Thyroid gland (tissue), 4 donors: ENCODE measurements at places on chromosomes 4 and X.

- DNase-seq = peak; percentile 77
These were observed 622 bp downstream of the TAFAZZIN start for GRCh38 chrX:154411981-154412340.

DNA sequence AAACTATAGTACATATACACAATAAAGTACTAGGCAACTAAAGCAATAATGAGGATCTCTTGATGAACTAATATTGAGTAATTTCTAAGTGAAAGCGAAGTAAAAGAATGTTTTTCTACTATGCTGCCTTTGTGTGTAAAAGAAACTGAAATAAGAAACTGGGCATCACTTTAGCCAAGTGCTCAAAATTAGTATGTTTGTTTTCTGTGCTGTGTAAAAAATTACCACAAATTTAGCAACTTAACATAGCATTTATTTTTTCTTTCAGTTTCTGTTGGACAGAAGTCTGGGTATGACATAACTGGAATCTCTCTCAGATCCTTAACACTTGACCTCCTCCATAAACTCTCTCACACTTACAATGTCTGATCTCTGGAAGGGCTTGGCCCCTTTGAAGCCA, 687.1 kb upstream of the MAGEB2 start:
- no peak for DNase-seq

DNA sequence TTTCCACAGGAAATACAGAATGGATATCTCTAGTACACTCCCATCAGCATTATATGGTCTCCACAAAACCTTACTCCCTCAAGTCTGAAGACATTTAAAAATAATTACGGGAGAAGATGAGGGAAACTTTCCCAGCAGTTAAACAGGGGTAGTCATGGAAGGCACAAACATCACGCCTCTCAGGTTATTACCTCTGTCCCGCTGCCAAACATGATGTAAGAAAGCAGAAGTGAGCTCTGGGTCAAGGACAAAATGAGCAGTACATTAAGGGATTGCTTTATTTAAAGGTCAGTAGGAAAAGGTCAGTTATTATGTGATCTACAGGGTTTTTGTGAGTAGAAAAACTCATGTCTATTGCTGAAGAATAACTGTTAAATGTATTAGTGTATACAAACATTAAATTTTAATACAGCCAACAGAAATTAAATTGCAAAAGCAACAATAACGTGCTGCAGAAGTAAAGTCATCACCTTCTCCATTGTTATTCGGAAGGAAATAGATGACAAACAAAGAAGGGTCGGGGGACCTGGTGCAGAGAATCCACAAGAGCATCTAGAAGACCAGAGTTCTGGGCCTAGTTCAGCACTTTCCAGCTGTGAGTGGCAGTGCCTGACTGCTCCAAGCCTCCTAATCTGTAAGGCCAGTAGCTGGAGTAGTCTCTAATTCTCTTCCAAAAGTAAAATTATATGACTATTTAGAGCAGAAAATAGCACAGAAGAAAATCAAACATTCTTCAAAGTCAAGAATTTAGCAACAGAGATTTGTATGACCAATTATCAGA, 171.2 kb downstream of the PPP3CA start:
- DNase-seq = no peak

DNA sequence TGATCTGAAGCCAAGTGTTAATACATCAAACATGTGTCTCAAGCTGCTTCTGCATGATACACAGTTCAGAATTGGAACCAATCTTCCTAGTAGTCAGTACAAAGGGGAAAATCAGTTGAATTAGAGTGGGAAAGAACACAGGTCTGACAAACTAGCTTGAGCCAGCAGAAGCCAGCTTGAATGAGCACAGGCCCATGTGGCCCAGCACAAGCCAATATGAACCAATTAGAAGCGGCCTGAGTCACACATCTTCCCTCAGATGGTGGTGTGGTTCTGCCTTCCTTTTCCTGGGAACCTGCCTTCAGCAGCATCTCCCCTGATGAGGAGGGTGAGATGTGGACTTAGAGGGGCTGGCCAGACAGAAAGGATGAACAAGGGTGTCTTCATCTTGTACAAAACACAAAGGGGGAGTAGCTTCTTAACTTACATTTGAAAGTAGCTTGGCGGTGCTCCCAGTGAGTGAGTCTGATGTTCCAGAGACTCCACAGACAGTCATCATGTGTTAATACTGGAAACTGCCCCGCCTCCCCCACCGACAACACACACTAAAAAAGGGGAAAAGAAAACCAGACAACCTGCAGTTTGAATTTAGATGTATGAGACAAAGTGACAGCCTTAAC, 72.0 kb downstream of the FRMPD4 start:
- no peak for DNase-seq

DNA sequence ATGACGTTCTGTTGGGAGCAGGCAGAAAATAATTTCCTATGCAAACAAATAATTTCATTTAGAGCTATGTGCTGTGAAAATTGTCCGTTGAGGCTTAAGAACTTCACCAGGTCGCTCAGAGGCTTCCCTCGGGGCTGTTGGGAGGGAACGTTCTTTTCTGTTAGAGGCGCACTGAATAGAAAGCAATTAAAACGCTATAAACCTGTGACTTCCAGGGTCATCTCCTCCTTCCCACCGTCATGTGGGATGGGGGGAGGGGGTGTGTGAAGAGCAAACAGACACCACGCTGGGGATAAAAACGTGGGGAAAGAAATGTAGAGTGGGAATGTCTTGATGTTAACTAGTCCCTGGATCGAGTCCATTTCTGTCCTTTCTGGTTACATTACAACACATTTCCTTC, 35.2 kb upstream of the ZNF518B start:
- no peak for DNase-seq

DNA sequence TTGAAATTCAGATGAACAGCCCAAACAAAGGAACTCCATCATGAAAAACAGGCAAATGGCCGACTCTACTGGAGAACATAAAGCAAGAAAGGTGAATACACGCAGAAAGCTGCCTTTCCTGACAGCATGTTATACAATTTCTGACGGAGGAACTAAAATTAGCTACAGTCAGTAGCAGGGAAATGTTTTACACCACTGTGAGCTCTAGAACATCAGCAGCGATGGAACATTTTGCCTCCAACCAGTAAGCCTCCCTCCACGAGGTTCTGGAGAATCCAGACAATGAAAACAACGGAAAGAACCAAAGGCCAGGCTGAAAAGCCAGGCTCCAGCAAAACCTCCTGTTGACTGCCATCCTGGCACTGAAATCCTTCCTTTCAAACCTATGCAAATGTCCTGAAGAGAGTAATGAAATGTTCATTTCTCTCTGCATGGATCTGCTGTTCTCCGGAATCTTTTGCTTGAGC, 78.9 kb downstream of the IRF2 start:
- no peak for DNase-seq
